Esophagus mucosa (tissue), 1 donor: ENCODE measurements at places on chromosomes 6 and 20.

GRCh38 chr20:25015986-25016385 is 23.4 kb upstream of the APMAP start:
- no peak for ATAC-seq

- ATAC-seq = no peak
Observed at GRCh38 chr6:40972814-40973213, 66.2 kb downstream of the UNC5CL start.

DNA sequence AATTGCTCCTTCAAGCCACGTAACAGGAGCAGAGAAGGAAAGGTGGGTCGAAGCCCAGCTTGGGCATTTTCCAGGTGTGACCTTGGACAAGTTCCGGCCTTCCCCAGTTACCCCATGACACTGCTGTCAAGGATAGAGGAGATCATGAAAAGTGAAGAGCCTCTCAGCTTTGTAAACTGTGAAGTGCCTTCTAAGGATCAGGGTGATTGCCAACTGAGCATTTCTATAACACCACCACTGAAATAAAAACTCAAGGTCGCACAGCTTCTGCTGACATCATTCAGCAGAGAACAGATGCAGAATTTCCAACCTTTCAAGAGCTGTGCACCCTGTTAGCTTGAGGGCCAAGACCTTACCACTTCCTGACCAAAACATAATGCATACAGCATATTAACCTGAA is 24.0 kb upstream of the ZMYND8 start:
- ATAC-seq = no peak

- no peak for ATAC-seq
Observed at GRCh38 chr6:6858533-6858982, 249.2 kb upstream of the RREB1 start.

GRCh38 chr6:25250878-25251277 is 28.3 kb upstream of the CARMIL1 start:
- peak; percentile 86 for ATAC-seq

GRCh38 chr6:149233056-149233715 is 84.3 kb upstream of the TAB2 start:
- ATAC-seq = peak; percentile 8

DNA sequence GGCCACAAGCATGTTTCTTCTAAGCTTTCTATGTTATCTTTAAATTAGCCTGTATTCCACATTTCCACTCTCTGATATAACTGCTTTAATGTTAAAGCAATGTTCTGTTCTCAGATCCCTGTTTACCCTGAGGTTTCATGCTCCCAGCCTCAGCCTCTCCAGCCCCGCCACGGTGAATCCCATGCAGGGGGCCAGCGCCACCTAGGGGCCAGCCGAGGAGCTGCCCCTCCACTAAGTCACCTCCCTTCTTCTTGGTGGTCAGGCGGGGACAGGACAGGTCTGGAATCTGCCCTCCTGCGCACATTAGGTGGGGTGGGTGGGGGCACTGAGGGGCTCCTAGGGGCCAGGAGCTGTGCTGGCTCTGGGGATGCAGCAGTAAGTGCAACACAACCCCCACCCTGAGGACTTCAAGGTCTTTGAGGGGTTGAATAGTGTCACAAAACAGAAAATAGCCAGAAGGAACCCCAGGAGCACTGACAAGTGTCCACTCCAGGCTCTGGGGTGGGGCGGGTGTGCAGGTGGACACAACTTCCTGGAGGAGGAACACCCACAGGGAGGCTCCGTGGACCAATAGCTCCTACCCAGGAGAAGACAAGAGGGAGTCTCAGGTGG is 61.6 kb downstream of the RAB44 start:
- peak; percentile 69 for ATAC-seq
